ENCODE measurements at places on chromosomes 3 and 15.

- no peak for DNase-seq
Measured at GRCh38 chr3:149640976-149641728, 16.7 kb downstream of the WWTR1 start.

DNA sequence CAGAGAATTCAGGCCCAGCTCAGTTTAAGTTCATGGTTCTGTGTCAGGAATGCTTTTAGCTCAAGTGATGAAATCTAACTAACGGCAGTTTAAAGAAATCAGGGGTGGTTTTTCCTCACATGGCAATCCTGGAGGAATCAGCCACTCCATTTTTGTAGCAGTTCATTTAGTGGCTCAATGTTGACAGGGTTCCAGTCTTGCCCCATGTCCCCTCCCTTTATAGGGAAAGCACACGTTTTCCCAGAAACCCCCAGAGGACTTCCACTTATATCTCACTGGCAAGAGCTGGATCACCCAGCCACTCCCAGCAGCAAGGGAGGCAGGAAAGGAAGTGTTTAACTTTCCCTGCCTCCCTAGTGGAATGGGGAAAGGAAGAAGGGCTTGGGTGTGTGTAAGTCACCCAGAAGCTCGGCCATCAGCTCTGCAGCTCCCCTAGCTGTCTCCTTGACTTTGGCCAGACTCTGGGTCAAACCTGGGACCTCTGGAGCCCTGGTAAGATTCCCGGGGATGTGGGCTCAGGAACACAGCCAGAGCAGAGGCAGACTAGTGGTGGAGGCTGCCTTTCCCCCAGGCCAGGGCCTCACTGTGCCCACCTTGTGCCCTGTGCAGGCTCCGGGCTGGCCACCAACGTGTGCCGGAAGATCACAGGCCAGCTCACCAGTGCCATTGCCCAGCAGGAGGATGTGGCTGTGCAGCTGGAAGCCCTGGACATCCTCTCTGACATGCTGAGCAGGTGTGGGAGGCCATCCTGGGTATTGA, 11.3 kb downstream of the CAND2 start:
- no peak for DNase-seq

- no peak for DNase-seq
Measured at GRCh38 chr3:69819282-69819681, 80.0 kb downstream of the MITF start.

GRCh38 chr3:14389166-14389606, 13.2 kb upstream of the SLC6A6 start:
- DNase-seq = no peak

GRCh38 chr15:54707805-54708752, 488.7 kb downstream of the RSL24D1 start:
- no peak for DNase-seq

GRCh38 chr3:109597444-109597843, 260.1 kb upstream of the DPPA4 start:
- DNase-seq = no peak

DNA sequence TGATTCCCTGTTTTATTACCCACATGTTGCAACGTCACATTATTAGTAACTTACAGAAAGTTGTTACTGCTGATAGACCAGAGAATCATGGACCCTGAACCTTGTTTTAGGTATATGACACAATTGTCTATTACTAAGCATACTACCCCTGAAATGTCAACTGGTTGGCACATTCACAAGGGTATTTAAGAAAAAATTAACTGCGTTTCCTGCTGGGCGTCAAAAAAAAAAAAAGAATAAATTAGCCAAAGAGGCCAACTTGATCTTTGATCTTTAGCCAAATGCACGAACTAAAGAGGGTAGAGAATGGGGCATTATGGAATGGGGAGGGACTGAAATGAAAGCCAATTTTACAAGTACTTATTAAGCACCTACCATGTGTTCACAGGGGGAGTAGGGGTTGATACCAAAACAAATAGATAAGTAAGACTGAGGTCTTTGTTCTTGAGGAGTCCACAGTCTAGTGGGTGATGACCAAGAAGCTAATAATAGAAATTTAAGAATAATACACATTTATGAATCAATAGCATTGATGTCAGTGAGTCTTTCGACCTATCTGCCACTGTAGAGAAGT, 17.8 kb upstream of the MUC13 start:
- DNase-seq = no peak

DNA sequence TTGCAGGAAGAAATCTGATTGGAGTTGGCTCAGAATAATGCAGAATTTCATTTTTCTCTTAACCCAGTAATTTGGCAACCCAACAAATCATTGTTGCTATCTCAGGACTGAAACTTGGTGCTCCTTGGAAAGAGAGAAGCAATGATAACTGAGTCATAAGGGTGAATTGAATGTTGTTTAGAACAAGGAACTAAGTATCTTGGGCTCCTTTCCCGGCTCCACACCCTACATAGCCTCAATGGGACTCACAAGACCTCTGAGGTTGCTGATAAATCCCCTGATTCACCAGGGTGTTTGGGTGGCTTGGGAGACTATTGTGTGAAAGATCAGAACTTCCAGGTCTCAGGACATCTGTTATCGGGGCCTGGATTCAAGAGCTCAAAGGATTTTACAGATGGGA, 7.8 kb upstream of the RAB8B start:
- DNase-seq = no peak

DNA sequence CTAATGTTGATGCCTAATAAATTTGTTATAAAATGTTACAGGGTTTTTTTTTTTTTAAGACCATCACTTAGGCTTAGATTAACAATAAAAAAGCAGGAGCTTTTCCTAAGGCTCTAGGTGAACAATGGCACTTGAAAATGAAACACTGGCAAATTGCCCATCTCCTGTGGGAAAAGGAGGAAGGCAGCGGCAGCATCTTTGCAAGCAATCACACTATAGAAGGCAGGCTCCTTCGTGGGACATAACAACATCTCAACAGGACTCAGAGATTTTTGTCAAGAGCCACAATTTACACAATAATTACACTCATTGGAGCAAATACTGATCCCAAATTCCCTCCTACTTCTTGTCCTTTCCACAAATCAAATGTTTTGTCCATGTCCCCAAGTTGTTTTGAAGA, 646.7 kb downstream of the ROBO2 start:
- DNase-seq = no peak

- no peak for DNase-seq
Measured at GRCh38 chr15:66623801-66624453, 58.1 kb upstream of the LCTL start.

DNA sequence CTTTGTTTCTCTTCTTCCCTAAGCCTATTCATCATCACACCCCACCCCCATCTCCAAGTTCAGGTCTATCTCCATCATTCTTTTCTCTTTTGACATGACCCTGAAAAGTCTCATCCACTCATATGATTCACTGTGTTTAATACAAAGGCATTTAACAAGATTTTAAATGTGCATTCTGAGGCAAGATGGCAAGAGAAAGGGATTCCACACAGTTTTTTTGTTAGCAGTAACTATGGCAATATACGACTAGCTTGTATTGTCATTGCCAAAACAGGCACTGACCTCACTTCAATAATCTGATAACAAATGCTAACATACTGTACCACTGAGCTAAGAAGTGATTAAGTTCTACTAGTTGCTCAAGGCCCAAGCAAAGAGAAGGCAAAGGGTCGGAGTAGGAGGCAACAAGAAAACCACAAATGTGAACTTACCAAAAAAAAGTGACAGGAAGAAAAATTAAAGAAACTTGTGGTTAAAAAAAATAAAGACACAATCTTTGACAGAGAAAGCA, 53.2 kb downstream of the FBN1 start:
- peak; percentile 95 for DNase-seq

DNA sequence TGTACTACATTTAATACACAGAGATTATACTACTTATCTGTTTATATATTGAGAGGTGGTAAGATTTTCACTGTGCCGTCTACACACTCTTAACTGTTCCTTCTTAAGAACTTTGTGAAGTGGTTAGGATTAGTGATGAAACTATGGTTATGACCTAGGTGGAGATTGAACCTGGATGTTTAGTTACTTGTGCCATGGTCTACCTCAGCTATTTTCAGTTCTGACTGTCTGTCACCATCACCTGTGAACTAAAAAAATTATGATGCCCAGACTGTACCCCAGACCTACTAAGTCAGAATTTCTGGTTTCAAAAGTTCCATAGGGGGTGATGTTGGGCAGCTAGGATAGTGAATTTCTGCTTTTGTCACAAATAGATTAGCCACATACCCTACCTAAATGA, 6.4 kb downstream of the RASA2 start:
- no peak for DNase-seq

DNA sequence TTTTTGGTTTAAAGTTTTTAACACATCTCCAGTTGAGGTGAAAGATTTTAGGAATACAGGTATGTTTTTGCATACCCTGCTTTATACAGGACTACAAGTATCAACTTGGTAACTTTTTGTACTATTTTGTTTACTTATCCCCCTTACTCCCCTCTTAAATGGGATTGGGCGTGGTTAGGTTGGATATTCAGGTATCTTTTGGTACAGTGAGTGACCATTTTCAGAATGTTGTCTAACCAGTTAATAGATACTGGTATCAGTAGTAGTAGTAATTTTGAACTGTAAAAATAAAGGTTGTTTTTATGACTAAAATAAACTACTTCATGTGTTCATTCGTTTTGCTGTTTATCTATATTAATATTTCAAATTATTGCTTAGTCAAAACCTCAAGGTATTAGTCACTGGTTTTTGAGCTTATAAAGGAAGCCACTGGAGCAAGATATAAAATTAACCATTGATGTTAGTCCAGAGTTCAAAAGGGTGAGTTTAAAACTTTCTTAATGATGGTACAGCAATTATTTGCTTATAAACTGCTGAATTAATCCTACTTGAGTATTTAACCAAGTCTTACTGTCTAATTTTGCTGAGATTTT, 3.3 kb downstream of the MME start:
- no peak for DNase-seq

- no peak for DNase-seq
Measured at GRCh38 chr3:145326666-145327065, 834.3 kb downstream of the PLOD2 start.

- no peak for DNase-seq
Measured at GRCh38 chr3:96017556-96017955, 796.8 kb upstream of the EPHA6 start.

DNA sequence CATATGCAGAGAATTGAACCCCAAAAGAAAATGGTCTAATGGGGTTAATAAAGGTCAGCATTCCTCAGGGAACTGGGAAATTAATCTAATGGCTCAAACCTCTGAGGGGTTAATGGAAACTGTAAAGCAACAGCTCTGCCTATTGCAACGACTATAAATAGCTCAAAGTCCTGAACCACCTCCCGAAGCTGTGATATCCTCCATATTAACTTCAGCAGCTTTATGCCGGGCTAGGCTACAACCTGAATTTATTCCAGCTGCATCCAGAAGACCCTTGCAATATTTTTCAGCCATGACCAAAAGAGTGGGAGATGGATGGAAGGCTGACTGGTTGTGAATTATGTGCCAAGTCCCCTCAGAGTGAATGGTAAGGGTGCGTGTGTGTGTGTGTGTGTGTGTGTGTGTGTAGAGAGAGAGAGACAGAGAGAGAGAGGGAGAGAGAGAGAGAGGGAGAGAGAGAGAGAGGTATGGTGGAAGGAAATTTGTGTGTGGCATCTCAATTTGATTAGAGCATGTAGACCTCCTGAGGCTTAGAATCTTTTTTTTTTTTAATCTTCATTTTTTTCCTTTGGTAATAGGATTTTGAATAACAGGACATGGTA, 109.9 kb downstream of the PDCD6IP start:
- DNase-seq = no peak

- DNase-seq = no peak
Measured at GRCh38 chr3:141280690-141281089, 49.1 kb downstream of the PXYLP1 start.

DNA sequence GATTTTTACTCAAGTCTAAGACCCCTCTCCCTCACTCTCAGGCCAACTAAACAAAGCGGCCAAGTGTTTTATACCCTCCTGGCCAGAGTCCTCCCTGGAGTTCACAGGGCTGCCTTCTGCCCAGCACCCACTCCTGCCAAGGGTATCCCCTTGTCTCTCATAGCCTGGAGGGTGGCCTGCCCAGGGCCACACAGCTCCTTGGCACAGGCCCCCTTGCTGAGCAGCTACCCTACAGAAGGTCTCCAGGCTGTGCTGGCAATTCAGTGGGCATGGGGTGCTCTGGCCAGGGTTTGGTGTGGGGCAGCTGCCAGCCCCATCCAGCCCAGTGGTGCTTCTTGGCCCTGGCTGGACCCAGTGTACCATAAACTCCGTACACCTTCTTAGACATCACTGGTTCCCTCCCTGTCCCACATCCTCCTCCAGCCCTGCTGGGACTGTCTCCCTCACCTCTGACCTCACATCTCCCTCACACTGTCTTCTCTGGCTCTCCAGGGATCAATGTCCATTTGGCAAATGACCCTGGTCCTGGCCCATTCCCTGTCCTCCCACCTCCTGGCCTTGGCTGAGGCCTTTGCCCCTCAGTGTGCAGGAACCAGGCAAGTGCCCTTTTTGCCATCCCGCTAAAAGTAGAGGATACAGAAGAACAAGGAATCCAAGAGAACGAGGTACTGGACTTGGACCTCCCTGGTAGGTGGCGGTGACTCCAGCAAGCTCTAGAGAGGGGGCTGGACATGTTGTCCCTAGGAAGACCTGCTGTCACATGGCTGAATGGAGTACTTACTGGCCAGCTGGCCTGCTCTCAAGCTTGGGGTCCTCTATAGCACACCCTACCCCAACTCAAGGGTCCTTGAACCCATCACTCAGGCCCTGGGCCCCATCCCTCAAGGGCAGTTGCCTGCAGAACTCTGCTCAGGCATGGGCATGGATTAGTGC, 50.0 kb upstream of the TRPM1 start:
- DNase-seq = no peak

DNA sequence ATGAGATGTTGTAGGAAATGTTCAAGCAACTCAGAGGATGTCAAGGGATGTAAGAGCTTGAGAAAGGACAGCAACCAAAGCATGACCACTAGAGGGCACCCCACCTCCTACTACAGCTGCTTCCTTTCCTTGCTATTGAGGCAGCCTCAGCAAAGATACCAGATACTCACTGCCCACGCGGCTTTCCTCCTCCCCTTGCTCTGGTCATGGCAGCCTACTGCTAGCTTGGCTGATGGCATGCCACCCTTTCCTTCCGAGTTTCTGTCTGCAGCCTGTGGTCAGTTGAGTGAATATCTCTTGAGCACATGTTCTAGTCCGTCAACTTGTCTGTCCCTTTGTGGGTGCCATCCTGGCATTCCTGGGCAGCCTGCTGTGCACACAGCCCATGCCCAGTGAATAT, 4.4 kb upstream of the CXCR6 start:
- DNase-seq = peak; percentile 68

DNA sequence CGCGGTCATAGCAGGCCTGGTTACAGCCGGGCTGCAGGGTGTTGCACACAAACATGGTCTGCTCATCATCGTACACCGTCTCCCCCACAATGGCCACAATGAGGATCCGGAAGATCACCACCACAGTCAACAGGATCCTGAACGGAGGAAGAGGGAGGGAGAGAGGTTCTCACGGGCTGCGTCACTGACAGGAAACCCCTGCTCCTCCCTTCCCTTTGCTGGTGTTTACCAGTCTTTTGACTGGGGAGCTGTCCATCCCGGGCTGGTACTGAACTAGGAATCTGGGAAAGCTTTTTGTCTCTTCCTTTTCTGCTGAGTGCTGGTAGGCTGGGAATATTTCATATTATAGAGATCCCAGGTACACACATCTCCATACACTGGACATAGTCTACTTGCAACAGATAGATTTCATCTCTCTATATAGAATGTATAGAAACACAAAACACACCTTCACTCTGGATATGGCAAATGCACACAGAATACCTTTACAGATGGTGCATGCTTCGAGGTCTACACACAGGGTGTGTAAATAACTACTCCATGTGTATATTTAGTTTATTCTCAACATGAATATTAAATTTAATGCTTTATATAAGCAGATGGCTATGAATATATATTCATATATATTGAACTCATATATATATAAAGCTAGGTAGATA, 1.4 kb downstream of the GJD2 start:
- peak; percentile 8 for DNase-seq
